Placental pericyte (primary cell): ENCODE measurements at places on chromosomes 4 and X. TPM values are rescaled to one million over a fixed set of nuclear protein-coding genes. Genes with fewer than 3 reads are reported as not detected.

Gene MRPL1
- total RNA-seq: 19.7 and 29.2 TPM in 2 replicates

Gene SULT1E1
- not detected in 2 replicates for total RNA-seq

Gene FAAH2
- total RNA-seq: 0.14 and 0.44 TPM in 2 replicates

Gene GPR34
- 0.14 TPM in 1 of 2 replicates, not detected in the other for total RNA-seq

Gene PASD1
- total RNA-seq: not detected in 2 replicates

Gene GAGE12G
- total RNA-seq: not detected in 2 replicates

Gene RTL9
- 0.44 and 0.57 TPM in 2 replicates for total RNA-seq

Gene HSFX2
- total RNA-seq: 0.14 TPM in 1 of 2 replicates, not detected in the other

Gene PAK3
- 2.2 and 3.6 TPM in 2 replicates for total RNA-seq

Gene FHDC1
- under 0.01 and 0.29 TPM in 2 replicates for total RNA-seq

Gene GRXCR1
- not detected in 2 replicates for total RNA-seq

Gene GLRA2
- not detected in 2 replicates for total RNA-seq

Gene PRICKLE3
- total RNA-seq: 5.0 and 6.3 TPM in 2 replicates

Gene DSPP
- total RNA-seq: not detected in 2 replicates

Gene RASL11B
- total RNA-seq: 0.66 TPM in 1 of 2 replicates, not detected in the other

Gene USP51
- 0.88 and 2.1 TPM in 2 replicates for total RNA-seq

Gene TMPRSS11E
- not detected in 2 replicates for total RNA-seq

Gene SYTL5
- total RNA-seq: 1.5 and 20.9 TPM in 2 replicates

Gene ASB12
- not detected in 2 replicates for total RNA-seq

Gene GUCY1A1
- 0.14 and 0.44 TPM in 2 replicates for total RNA-seq

Gene TTC29
- 0.22 and 3.1 TPM in 2 replicates for total RNA-seq

Gene ASMT
- 0.22 and 0.57 TPM in 2 replicates for total RNA-seq

Gene NPY5R
- total RNA-seq: 0.22 TPM in 1 of 2 replicates, not detected in the other

Gene HSD17B13
- total RNA-seq: 0.14 and 0.22 TPM in 2 replicates

Gene RWDD4
- total RNA-seq: 9.4 and 24.9 TPM in 2 replicates

Gene LRCH2
- total RNA-seq: 7.4 and 13.1 TPM in 2 replicates

Gene PDGFRA
- 178 and 283 TPM in 2 replicates for total RNA-seq

Gene OTC
- total RNA-seq: not detected in 2 replicates

Gene RLIM
- 43.1 and 62.6 TPM in 2 replicates for total RNA-seq

Gene CXCL3
- 4.9 and 19.7 TPM in 2 replicates for total RNA-seq

Gene DAPP1
- total RNA-seq: not detected in 2 replicates

Gene CENPVL1
- total RNA-seq: not detected in 2 replicates

Gene FAM47A
- total RNA-seq: not detected in 2 replicates

Gene CSN1S1
- total RNA-seq: not detected in 2 replicates

Gene SHROOM2
- total RNA-seq: 1.8 and 6.7 TPM in 2 replicates

Gene ZC4H2
- 0.66 and 3.7 TPM in 2 replicates for total RNA-seq

Gene IL13RA2
- total RNA-seq: 13.0 and 27.8 TPM in 2 replicates

Gene BEND2
- total RNA-seq: not detected in 2 replicates
